HEK293T (cell line): ENCODE measurements at places on chromosomes 11 and 22.

DNA sequence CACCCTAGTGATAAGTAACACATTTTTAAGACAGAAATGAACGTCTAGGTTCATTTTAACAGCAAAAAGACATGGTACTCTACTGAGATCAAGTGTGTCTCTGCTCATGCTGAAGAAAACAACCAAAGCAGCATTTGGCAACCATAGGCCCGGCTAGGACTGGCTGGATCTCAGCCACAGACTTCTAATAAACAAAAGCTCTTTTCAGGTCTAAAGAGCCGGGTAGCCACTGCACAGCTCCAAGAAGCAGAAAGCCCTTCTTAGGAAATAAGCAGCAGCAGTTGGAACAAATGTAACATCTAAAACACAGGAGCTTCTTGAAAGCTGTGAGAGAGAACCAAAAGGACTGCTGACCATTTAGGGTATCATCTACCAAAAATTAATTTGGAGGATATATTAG, 37.6 kb downstream of the PITPNB start:
- DNase-seq = no peak

DNA sequence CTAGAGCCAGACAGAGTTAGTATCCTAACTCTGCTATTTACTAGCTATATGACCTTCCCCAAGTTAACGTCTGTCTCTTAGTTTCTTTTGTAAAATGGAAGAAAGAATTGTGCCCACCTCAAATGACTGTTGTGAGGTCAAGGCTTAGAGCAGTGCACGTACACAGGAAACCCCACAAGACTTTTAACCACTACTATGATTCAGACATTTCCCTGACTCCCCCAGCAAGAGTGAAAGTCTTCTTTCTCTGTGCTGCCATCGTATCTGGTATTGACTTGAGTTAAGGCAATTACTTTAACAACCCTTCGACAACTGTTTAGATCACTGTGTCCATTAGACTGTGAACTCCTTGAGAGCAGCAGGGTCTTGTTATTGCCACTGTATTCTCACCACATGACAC, 2.6 kb upstream of the OR52W1 start:
- DNase-seq = no peak

GRCh38 chr11:616320-617198, 809 bp upstream of the IRF7 start:
- DNase-seq = no peak

- no peak for DNase-seq
Observed at GRCh38 chr11:116052603-116053547, 548.7 kb upstream of the CADM1 start.

DNA sequence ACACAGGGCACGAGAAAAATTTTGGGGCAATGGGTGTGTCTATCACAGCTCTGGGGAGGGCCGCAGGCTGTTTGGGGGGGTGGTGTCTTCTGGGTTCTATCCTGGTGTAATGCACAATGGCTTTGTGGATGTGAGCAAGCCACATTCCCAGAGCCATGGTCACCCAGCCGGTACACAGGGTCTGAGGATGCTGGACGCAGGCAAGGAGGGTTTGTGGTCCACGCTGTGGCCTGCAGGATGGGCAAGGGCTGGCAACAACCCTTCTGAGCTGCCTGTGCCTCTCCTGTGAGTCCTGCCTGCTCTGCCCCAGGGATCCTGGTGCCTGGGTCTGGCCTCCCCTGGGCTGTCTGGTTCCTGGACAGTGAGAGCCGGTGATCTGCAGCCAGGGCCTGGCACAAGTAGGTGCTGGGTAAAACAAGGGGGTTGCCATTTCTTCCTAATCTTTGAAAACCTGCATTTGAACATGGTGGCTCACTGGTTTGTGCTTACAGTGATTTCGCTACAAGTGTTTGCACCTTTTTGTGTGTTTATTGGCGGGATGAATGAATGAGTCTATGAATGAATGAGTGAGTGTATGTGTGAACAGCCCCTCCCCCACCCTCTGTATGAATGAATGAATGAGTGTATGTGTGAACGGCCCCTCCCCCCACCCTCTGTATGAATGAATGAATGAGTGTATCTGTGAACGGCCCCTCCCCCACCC, 4.4 kb upstream of the MRPL23 start:
- no peak for DNase-seq

- no peak for DNase-seq
Observed at GRCh38 chr22:26992556-26992955, 335.2 kb downstream of the MIAT start.
